ENCODE measurements at places on chromosomes 6 and 20.

GRCh38 chr6:113591896-113592827, 265.0 kb upstream of the MARCKS start:
- no peak for DNase-seq

DNA sequence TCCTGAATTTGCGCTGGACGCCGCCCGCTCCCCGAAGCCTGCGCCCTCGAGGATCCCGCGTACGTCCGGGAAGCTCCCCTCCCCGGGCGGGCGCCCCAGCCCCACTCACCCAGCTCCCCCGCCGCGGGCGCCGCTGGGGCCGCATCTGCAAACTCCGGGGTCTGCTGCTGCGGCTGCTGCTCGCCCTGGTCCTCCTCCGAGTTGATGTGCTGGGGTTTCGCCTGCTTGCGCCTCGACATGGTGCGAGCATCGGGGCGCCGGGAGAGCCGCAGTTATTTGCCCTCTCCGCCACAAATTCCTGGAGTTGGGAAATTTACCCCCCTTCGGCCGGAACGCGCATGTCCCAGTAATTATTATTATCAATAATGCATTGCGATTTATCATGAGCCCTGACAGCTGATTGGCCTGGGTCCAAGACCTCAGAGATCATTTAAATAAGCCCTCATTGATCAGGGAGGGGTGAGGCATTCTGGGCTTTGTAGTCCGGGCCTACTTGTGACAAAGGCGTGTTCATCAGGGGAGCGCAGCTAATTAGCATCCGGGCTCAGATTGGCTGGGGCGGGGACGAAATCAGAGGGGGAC, at the start of gene SALL4:
Gene SALL4 (minus strand): TSS at position 352 of the 582 bp plus-strand sequence. CDS start 113 bp downstream, at position 239.
- DNase-seq = peak; percentile 73

- DNase-seq = no peak
Observed at GRCh38 chr20:47300071-47300470, 56.4 kb downstream of the ZMYND8 start.

GRCh38 chr6:168148231-168148849, 69.3 kb upstream of the FRMD1 start:
- no peak for DNase-seq

DNA sequence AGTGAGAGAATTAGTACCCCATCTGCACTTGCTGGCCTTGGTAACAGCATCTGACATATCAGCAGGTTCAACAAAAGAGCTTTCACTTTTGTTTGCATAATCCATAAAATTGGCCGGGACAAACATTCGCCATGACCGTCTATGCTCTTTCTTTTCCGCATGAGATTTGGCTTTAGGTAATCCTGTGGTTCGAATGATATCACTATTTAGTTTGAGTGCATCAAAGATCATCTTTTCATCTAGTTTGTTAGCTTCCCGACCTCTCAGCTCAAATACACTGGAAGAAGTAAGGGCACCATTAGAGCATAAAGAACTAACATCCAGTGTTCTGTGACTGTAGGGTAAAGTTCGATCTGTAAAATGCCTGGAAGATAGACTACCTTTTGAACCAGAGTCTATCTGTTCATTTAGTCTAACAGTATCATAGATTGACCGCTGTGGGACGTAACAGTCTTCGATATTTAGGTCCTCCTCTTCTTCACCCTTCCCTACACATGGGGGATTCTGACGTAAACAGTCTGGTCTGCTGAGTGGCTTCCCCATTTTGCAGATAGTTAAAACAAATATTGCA, 101.6 kb downstream of the DST start:
- peak; percentile 86 for DNase-seq

DNA sequence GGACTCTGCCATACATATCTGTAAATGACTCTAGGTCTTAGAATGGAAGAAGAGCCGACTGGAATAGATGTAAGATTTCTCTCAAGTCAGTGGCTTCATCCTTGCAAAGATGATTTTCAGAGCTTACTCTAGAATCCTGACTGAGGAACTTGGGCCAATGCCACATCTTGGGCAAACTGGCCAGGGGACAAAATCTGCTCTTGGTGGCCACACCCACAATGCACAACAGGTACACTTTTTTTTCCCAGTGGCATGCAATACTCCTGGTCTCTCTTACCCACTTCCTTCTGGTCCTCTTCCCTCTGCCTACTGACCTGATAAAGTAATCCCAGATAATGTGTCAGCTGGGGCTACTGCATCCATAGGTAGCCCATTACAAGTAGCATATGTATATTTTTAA, 13.4 kb downstream of the CLIC5 start:
- DNase-seq = no peak

- DNase-seq = no peak
Observed at GRCh38 chr20:38751360-38751976, 3.2 kb downstream of the ACTR5 start.

- no peak for DNase-seq
Observed at GRCh38 chr6:25640891-25641290, 11.1 kb upstream of the SCGN start.

DNA sequence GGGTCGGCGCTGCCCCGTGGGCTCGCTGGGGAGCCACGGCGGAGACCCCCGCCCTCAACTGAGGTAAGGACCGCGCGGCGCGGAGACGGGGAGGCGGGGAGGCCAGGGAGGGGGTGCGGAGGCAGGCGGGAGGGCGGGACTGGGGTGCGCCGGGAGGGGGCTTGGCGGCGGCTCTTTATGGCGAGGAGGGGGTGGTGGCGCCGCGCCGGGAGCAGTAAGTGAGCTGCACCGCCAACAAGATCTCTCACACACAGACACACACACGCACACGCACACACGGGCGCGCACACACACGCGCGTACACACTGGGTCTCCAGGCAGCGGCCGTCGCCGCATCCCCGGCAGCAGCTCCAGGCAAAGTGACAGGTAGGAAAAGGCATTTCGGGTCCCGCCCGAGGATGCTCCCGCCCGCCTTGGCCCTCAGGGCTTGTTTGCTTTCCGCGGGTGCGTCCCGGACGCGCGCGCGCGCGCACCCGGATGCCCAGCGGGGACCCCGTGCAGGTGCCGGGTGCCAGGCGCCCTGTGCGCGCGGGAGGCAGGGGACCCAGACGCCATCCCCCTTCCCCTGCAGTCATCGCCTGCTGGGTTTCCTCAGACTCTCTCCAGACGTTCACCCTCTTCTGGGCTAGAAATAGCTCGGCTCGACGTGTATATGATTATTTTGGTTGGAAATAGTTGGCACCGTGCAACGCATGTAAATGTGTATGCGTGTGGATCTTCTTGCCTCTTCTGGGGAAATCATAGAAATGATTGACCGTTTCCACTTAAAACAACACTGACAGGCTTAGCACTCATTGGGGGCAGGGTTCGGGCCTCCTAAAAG, at the start of gene PLCB4:
Gene PLCB4 (plus strand): TSS at position 247 of the 823 bp plus-strand sequence. CDS start 238,728 bp downstream, outside the sequence.
- DNase-seq = peak; percentile 64

DNA sequence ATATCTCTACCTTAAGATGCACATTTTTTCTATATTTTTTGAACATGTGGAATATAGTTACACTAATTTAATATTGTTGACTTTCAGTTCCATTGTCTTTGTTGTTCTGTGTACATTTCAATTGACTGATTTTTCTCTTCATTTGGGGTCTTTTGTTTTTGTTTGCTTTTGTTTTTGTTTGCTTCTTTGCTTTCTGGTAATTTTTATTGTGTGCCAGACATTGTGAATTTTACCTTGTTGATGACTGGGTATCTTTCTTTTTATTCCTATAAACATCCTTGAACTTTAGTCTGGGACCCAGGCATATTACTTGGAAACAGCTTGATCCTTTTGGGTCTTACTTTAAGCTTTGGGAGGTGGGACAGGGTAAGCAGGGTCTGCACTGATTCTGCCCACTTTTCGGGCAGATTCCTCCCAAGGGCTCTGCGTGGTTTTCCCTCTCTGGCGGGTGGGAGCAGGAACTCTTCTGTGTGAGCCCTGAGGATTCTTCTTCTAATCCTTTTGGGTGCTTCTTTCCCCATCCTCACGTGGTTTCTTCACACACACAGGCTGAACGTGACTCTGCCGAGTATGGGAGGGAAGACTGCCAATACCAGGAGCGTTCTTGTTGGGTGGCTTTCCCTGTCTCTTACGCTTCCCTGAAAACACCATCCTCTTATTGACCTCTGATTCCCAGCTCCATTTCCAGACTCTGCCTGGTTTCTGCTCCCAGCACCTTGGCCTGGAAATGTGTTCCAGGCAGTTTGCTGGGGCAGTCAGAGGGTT, 200.5 kb downstream of the ARID1B start:
- no peak for DNase-seq

DNA sequence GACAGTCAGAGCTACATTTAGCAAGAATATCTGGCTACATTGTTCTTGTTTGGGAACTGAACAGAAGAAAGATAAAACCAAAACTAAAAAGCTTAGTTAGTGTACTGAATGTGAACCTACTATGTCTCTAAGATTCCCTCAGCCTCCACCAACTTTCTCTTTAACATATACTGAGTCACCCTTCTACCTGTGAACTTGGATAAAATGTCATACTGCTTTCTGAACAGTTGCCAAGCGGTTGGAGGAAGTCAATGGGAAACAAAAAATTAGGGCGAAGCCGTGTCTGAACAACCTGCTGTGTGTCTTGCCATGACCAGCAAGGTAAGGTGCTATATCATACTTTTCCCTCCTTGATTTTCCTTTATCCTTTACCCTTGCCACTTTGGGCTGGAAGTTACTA, 243.5 kb downstream of the BTBD9 start:
- no peak for DNase-seq

DNA sequence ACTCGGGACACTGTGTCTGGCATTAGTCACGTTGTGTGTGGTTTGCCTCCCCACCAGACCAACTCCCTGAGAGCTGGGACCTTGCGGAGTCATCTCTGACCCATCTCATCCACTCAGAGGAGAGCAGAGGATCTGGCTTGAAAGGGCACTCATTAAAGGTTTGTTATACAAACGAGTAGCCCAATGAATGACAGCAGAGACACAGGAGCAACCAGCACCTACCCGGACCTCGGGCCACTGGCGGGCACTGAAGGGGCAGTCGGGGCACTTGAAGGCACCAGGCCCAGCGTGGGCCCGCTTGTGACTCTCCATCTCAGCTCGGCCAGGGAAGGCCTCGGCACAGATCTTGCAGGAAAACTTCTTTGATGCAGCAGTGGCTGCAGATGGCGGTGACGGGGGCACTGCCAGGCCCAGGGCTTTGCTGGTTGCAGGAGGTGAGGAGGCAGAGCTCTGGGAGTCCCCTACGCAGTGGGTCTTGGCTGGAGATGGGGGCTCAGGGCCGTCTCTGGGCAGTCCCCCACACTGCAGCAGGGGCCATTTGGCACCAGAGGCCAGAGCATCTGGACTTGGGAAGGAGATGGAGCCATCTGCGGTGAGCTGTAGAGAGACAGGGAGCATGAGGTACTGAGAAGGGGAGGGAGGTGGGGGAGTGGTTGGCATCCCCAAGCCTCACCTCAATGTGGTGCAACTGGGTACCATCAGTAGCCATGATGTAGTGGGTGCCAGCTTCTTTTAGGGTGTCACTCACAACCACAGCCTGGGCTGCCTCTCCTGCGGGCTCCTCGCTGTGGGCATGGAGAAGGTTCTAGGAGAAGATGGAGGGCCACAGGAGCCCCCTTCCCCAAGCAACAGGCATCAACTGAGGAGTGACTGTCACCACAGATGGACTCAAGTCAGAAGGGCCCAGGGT, 17.7 kb downstream of the PCIF1 start:
- no peak for DNase-seq

DNA sequence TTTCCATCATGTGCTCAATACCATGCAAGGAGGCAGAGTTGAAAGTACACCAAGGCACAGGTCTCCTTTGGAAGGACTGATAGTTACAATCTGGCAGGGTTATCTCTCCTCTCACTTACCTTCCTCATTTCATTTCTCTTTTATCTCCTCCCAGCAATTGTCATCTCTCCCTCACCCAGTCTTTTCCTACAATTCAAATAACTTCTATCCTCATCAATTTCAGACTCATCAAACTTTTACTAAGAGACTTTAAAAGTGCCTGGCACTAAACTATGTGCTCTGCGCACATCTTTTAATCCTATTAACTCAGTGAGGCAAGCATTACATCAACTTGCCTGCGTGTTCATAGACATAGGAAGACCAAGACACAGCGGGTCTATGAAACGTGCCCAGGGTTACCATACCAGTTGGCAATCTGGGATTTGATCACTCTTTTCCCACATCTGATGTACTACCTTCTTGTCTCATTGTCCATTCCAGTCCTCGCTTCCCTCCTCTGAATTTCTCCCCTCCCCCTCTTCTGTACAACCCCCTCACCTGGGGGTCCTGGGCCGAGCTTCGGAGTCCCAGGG, 1.2 kb downstream of the VARS1 start:
- no peak for DNase-seq

DNA sequence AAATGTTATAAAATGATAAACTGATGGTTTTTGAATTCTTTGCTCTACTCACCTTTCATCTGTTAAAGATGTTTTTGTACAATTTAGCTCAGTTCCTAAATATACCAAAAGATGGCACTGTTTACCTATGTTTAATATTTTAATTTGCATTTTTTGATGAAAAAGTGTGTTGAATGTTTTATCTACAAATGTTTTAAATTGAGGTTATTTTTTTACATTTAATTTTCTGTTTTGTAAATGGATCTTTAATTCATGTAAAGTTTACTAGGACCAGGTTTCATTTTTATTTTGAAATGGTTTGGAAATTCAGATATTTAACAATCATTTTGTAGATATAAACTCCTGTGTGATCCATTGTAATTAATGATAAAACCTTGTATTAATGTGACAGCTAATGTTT, 30.0 kb downstream of the CDKAL1 start:
- peak; percentile 64 for DNase-seq

- no peak for DNase-seq
Observed at GRCh38 chr20:12173347-12174012, 255.8 kb downstream of the BTBD3 start.

DNA sequence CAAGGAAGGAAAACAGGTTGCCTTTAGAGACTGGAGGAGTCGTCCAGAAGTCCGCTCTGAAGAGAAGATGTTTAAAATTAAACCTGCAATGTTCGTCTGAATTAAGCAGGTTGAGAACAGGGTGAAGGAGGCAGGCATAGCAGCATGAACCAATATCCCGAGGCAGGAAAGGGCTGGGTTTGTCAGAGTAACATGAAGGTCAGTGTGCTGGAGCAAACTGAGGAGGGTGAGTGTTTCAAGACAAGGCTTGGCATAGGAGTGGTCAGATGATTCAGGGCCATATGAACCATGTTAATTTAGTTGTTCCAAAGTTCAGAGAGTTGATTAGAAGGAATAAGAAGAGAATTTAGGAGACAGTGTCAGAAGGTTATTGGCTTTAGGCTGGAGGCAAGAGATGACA, 93.3 kb downstream of the UTRN start:
- DNase-seq = no peak

DNA sequence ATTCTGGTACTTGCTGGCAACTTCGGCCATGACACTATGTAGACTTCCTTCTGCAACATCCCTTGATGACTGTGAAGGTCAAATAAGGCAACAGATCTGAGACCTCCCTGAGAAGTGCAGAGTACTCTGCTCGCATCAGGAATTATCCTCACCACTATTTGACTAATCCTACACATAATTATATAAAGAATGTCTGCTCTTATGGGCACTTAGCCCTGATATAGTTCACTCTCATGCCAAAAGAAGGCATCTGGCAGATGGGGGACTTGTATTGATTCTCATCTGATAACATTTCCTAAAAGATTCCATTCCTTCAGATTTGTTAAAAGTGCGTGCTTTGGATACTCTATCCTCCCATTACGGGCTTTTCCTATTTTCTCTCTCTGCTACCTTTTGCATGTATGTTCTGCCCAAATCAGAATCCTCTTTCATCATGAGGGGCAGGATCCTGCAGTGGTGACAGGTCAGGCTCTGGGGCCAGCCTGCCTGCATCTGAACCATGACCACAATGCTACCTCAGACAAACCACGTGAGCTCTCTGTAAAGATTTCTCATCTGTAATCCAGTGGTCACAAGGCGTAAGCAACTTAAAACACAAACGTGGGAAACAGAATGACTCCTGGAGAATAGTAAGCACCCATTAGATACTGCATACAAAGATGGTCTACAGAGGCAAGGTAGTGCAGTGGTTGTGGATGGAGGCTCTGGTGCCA, 134.0 kb downstream of the GJA10 start:
- no peak for DNase-seq

- DNase-seq = no peak
Observed at GRCh38 chr6:114272582-114272981, 70.2 kb downstream of the HS3ST5 start.
